ENCODE measurements at places on chromosomes 11 and 22. TPM values are rescaled to one million over a fixed set of nuclear protein-coding genes. Genes with fewer than 3 reads are reported as not detected.

ST14 gene
- total RNA-seq: not detected

ACR gene
- not detected for total RNA-seq

A4GALT gene
- total RNA-seq: 0.46 TPM

SNX19 gene
- total RNA-seq: 29.5 TPM

CDC42BPG gene
- total RNA-seq: 1.5 TPM

EIF4ENIF1 gene
- 48.6 TPM for total RNA-seq

KRTAP5-8 gene
- not detected for total RNA-seq

KCNE3 gene
- not detected for total RNA-seq

BATF2 gene
- 0.39 TPM for total RNA-seq

DNA sequence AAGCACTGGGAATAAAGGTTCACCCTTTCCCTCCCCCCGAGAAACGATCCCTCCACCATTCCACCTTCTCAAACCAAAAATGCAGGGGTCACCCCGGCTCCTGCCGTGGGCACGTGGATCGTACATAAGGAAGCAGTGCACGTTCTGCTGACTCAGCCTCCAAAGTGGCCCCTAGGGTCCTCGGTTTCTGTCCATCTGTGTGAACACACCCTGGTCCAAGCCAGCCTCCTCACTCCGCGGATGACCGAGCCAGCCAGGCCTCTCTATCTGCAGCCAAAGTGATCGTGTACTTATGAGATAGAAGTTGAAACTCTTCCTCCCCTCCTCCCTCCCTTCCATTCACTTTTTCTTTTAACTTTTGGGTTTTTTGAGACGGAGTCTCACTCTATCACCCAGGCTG is 16.2 kb downstream of the C11orf24 start:
- no peak overlapping the region for H3K4me3 ChIP-seq
- H3K4me1 ChIP-seq: peaks cover 14% of the 10 kb centered on the region
- no peak overlapping the region for H3K27ac ChIP-seq
- H3K27me3 ChIP-seq: no peaks in the 10 kb centered on the region
- H3K36me3 ChIP-seq: peaks cover 1% of the 10 kb centered on the region
- DNase-seq: no peak

GRCh38 chr11:11435635-11436034 is 82.6 kb upstream of the CSNK2A3 start:
- no peak for DNase-seq
- H3K4me1 ChIP-seq: no peaks in the 10 kb centered on the region
- H3K27me3 ChIP-seq: no peaks in the 10 kb centered on the region
- no peak overlapping the region for H3K4me3 ChIP-seq

DNA sequence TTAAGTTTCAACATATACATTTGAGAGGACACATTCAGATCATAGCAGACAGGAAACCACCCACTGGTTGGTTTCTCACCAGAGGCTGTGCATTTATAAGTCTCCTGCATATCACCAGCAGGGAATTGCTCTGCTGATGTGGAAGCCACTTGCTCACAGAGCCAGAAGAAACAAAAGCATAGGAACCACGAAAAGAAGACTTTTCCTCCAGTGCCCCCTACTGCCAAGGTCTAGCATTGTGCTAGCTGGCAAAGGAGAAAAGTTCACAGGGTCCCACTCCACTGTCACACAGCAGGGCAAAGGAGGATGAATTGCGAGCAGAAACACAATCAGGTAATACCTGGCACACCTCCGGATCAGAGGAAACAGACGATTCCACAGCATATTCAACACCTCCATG is 28.9 kb upstream of the ISX start:
- no peak overlapping the region for H3K4me3 ChIP-seq
- H3K27ac ChIP-seq: no peak overlapping the region
- no peak for DNase-seq
- H3K4me1 ChIP-seq: no peaks in the 10 kb centered on the region
- peaks cover 5% of the 10 kb centered on the region for H3K27me3 ChIP-seq

DNA sequence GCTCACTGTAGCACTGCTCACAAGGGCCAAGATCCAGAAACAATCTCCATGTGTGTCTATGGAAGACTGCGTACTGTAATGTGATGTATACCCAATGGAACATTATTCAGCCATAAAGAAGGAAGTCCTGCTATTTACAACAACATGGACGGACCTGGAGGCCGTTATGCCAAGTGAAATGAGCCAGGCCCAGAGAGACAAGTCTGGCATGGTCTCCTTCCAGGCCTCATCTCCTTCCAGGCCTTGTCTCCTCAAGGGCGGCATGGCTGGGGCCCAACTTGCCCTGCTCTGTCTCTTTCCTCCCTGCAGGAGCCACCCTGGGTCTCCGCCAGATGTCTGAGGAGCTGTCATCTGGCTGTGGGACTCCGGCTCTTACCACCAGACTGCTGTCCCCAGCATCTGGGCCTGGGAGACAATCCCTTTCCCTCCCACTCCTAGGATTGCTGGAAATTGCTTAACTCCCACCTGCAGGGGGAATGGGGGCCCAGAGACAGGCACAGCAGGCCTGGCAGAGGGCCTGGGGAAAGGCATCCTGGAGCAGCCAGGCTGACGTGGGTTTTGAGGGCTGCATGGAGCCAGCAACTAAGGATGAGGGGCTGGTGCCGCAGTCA is 1326.6 kb downstream of the TBC1D22A start:
- peaks cover 9% of the 10 kb centered on the region for H3K27me3 ChIP-seq
- H3K4me3 ChIP-seq: no peak overlapping the region
- H3K27ac ChIP-seq: no peak overlapping the region
- no peaks in the 10 kb centered on the region for H3K36me3 ChIP-seq
- no peak for DNase-seq

- DNase-seq: no peak
- H3K27ac ChIP-seq: no peak overlapping the region
- H3K36me3 ChIP-seq: no peaks in the 10 kb centered on the region
- peaks cover 6% of the 10 kb centered on the region for H3K27me3 ChIP-seq
- H3K4me3 ChIP-seq: no peak overlapping the region
Measured at GRCh38 chr22:19691721-19692341, 22.5 kb upstream of the SEPTIN5 start.

DNA sequence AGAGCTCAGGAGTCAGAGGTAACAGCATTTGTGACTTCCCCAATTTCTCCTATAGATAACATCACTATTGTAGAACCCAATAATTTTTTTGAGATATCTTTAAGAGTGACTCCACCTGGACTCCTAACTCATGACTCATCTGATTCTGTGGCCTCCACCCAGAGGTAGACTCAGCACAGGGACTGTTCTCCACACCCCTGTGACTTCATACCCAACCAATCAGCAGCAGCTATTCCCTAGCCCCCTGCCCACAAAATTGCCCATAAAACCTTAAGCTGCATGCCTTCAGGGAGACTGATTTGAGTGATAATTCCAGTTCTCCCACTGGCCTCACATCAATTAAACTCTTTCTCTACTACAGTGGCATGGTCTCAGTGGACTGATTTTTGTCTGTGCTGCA is 475.4 kb upstream of the FAT3 start:
- no peaks in the 10 kb centered on the region for H3K27me3 ChIP-seq
- H3K4me3 ChIP-seq: no peak overlapping the region
- DNase-seq: no peak
- no peak overlapping the region for H3K27ac ChIP-seq
- no peaks in the 10 kb centered on the region for H3K36me3 ChIP-seq

GRCh38 chr11:85347291-85347690 is 279.9 kb downstream of the DLG2 start:
- H3K36me3 ChIP-seq: peaks cover 1% of the 10 kb centered on the region
- H3K4me1 ChIP-seq: no peaks in the 10 kb centered on the region
- H3K27ac ChIP-seq: no peak overlapping the region

DNA sequence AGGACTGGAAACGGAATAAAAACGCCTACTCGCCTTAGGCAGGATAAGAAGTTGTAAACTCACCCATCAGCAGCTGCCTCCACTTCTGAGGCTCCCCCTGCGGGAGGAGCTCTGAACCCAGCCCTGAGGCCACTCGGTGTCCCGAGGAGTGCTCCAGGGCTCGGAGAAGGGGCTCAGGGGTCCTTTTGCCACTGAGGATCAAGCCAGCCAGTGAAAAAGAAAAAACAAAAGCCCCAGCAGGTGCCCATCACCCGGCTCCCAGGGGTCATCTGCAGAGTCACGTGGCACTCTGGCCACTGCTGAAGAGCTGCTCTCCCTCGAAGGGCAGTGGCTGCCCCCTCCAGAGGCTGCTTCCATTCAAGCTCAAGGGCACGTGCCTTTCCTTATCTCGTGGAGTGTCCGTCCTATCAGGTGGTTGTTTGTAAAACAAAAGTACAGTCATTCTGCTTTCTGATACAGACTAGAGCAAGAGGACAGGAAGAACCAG is 29.0 kb downstream of the NUP50 start:
- DNase-seq: no peak
- no peak overlapping the region for H3K27ac ChIP-seq
- no peaks in the 10 kb centered on the region for H3K36me3 ChIP-seq
- H3K4me1 ChIP-seq: no peaks in the 10 kb centered on the region
- H3K27me3 ChIP-seq: no peaks in the 10 kb centered on the region

- H3K27ac ChIP-seq: peak overlapping the region; percentile 83
- peaks cover 42% of the 10 kb centered on the region for H3K4me1 ChIP-seq
- H3K4me3 ChIP-seq: no peak overlapping the region
- peaks cover 6% of the 10 kb centered on the region for H3K36me3 ChIP-seq
- H3K27me3 ChIP-seq: no peaks in the 10 kb centered on the region
- DNase-seq: no peak
Measured at GRCh38 chr11:70210530-70210929, 7.4 kb downstream of the FADD start.

DNA sequence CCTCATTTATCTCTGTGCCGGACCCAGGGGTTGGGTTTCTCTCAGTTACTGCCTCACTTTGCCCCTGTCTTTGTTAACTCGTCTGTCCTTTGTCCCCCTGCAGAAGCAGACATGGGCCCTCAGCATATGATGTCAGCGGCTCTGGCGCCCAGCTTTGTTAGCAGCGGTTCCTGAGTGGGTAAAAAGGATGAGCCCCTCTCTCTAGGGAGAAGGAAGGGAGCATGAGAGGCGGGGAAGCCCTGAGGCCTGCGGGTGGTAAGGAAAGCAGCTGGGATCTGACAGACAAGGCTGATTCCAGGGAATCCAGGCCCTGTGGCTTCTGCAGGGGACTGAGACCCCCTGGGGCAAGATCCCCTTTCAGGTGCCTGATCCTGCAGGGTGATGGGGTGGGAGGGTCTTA is 51.7 kb downstream of the MCM5 start:
- H3K4me3 ChIP-seq: no peak overlapping the region
- DNase-seq: no peak
- no peak overlapping the region for H3K27ac ChIP-seq
- no peaks in the 10 kb centered on the region for H3K27me3 ChIP-seq

DNA sequence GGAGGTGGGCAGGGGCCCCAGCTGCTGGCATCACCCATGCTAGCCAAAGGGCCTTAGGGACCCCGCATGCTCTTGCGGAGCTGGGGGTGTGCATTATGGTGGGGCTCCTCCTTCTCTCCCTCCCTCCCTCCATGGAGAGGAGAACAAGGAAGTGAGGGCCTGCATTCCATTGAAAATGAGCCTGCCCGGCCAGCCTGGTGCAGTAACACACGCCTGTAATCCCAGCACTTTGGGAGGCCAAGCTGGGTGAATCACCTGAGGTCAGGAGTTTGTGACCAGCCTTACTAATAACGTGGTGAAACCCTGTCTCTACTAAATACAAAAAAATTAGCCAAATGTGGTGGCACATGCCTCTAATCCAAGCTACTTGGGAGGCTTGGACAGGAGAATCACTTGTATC is 22.4 kb downstream of the SNAP29 start:
- no peak overlapping the region for H3K27ac ChIP-seq
- peaks cover 1% of the 10 kb centered on the region for H3K36me3 ChIP-seq
- H3K27me3 ChIP-seq: no peaks in the 10 kb centered on the region
- no peak overlapping the region for H3K4me3 ChIP-seq
- peaks cover 6% of the 10 kb centered on the region for H3K4me1 ChIP-seq

GRCh38 chr11:6646576-6646917 is 9.1 kb downstream of the DCHS1 start:
- DNase-seq: peak; percentile 33
- no peaks in the 10 kb centered on the region for H3K36me3 ChIP-seq
- H3K27ac ChIP-seq: no peak overlapping the region
- H3K4me3 ChIP-seq: no peak overlapping the region

GRCh38 chr11:89493431-89493830 is 2.3 kb upstream of the NOX4 start:
- no peaks in the 10 kb centered on the region for H3K36me3 ChIP-seq
- no peak overlapping the region for H3K4me3 ChIP-seq
- no peak overlapping the region for H3K27ac ChIP-seq
- DNase-seq: no peak
- H3K27me3 ChIP-seq: peaks cover 19% of the 10 kb centered on the region
- H3K4me1 ChIP-seq: no peaks in the 10 kb centered on the region

DNA sequence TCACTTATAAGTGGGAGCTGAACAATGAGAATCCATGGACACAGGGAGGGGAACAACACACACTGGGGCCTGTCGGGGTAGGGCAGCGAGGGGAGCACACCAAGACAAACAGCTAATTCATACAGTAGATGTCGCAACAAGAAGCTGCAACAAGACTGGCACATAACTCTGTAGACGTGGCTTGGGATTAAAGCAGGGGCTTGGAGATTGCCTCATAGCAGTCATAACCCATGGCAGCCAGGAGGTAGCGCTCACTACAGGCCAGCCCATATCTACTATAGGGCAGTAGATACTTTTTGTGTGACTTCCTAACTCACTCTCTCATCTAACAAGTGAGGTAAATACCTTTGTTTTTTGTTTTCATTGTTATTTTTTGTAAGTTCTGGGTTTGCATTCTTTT is 1.7 kb upstream of the OR9G4 start:
- no peaks in the 10 kb centered on the region for H3K27me3 ChIP-seq
- no peak overlapping the region for H3K4me3 ChIP-seq
- H3K27ac ChIP-seq: no peak overlapping the region
- DNase-seq: no peak
- no peaks in the 10 kb centered on the region for H3K4me1 ChIP-seq

DNA sequence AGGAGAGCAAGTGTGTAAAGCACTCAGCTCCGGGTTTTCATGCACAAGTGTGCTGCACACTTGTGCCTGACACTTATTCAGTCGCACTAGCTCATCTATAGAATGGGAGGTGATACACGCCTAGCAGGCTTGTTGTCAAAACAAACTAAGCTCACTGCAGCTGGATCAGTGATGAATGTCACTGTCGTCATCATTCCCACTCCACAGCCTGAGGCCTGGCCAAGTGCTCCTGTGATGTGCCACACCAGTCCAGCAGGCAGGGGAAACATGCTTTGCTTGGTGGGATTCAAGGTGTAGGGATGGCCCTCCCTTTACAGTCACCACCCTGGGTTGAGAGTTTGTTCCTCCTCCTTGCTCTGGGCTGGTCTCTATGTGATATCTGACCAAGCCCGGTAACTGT is 6.8 kb downstream of the MPST start:
- no peaks in the 10 kb centered on the region for H3K36me3 ChIP-seq
- H3K4me3 ChIP-seq: no peak overlapping the region
- no peak for DNase-seq
- H3K27me3 ChIP-seq: peaks cover 7% of the 10 kb centered on the region

GRCh38 chr11:69328231-69328630 is 34.3 kb downstream of the MYEOV start:
- no peak overlapping the region for H3K4me3 ChIP-seq
- no peak overlapping the region for H3K27ac ChIP-seq
- no peaks in the 10 kb centered on the region for H3K27me3 ChIP-seq
- DNase-seq: no peak
- no peaks in the 10 kb centered on the region for H3K36me3 ChIP-seq

- no peaks in the 10 kb centered on the region for H3K36me3 ChIP-seq
- no peak overlapping the region for H3K27ac ChIP-seq
- no peak overlapping the region for H3K4me3 ChIP-seq
- H3K27me3 ChIP-seq: no peaks in the 10 kb centered on the region
- no peak for DNase-seq
Measured at GRCh38 chr11:37727371-37727770, 1129.3 kb upstream of the RAG2 start.

- H3K27ac ChIP-seq: no peak overlapping the region
- no peaks in the 10 kb centered on the region for H3K4me1 ChIP-seq
- no peaks in the 10 kb centered on the region for H3K36me3 ChIP-seq
- no peak for DNase-seq
- H3K4me3 ChIP-seq: no peak overlapping the region
- no peaks in the 10 kb centered on the region for H3K27me3 ChIP-seq
Measured at GRCh38 chr11:89529626-89530380, 38.6 kb upstream of the NOX4 start.
